Ascending aorta (tissue), 2 donors: ENCODE measurements at places on chromosomes 2 and 18.
A peak's percentile ranks its signal among the peaks of the same experiment; 100 is the strongest.

DNA sequence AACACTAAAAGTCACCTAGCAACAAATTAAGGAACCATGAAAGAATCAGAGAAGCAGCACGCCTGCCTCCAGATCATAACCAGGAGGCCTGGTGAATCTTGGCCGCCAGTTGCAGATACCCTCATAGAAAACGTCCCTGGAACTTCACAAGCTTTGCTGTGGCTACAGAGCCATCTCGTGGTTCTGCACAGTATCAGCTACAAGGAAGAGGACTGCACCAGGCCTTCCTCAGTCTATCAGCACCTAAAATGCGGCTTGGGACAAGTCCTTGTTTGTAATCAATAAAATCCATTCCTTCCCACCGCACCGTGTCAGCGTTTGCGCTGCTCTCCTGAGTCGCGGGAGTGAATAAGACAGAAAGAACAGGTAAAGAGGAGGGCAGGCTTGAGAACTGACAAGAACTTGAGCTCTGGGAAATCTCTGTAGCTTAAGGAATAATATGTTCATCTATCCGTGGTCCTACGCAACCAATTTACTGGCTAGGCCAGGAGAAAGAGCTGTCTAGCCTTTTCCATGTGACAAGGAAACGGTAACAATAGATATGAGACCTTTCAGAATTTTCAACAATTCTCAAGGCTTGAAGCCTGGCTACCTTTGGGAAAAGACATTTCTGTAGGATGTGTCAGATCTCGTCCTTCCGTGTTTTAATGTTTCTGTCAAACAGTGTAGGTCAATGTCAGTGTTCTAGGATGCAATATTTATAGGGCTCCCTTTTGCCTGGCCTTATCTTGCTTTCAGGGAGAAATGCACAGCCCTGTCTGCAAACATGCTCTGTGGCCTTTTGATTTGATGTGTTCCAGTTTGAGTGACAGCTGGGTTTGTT is 128.5 kb upstream of the RAB12 start:
- H3K27ac ChIP-seq = no peak overlapping the region
- H3K36me3 ChIP-seq = no peaks in the 10 kb centered on the region
- no peak overlapping the region for H3K4me3 ChIP-seq

GRCh38 chr18:59540780-59541179 is 156.4 kb downstream of the CCBE1 start:
- H3K4me1 ChIP-seq = no peaks in the 10 kb centered on the region
- no peaks in the 10 kb centered on the region for H3K36me3 ChIP-seq
- H3K27ac ChIP-seq = no peak overlapping the region
- no peak for DNase-seq
- no peaks in the 10 kb centered on the region for H3K27me3 ChIP-seq

GRCh38 chr18:78733762-78734613 is 245.6 kb upstream of the SALL3 start:
- H3K27me3 ChIP-seq = no peaks in the 10 kb centered on the region
- H3K4me3 ChIP-seq = no peak overlapping the region
- H3K36me3 ChIP-seq = no peaks in the 10 kb centered on the region
- H3K4me1 ChIP-seq = no peaks in the 10 kb centered on the region
- H3K27ac ChIP-seq = no peak overlapping the region

- H3K36me3 ChIP-seq = no peaks in the 10 kb centered on the region
- no peaks in the 10 kb centered on the region for H3K27me3 ChIP-seq
- no peak for DNase-seq
- no peak overlapping the region for H3K4me3 ChIP-seq
- H3K4me1 ChIP-seq = no peaks in the 10 kb centered on the region
Measured at GRCh38 chr2:166628478-166629136, 134.6 kb upstream of the SCN7A start.

DNA sequence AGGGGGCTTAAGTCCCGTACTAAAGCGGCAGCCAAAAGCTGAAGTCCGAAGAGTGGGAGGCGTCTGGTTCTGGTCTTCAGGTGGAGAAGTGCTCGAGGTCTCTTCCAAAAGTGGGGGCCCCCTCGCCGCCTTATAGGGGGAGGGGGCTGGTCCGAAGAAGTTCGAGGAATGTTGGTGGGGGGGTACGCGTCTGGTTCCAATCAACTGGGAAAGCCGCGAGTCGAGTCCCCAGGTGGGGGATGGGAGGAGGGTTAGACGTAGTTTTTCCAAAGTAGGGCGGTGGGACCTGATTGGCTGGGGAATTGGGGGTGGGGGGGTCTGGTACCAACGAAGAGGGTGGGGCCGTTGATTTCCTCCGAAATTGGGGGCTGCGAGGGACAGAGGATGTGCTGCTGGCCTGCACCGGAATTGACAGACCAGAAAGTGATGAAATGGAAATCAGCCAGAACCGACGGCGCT is 594 bp downstream of the ITM2C start:
- no peaks in the 10 kb centered on the region for H3K36me3 ChIP-seq
- peak overlapping the region; percentile 38 for H3K27ac ChIP-seq
- no peak for DNase-seq
- H3K27me3 ChIP-seq = no peaks in the 10 kb centered on the region

- H3K4me1 ChIP-seq = no peaks in the 10 kb centered on the region
- H3K36me3 ChIP-seq = no peaks in the 10 kb centered on the region
- DNase-seq = no peak
- H3K4me3 ChIP-seq = peak overlapping the region; percentile 56
Measured at GRCh38 chr18:72542342-72542741, 1.8 kb downstream of the CBLN2 start.

GRCh38 chr2:79771493-79771892 is 258.6 kb downstream of the CTNNA2 start:
- DNase-seq = no peak
- no peaks in the 10 kb centered on the region for H3K36me3 ChIP-seq
- no peaks in the 10 kb centered on the region for H3K4me1 ChIP-seq
- H3K27me3 ChIP-seq = no peaks in the 10 kb centered on the region
- no peak overlapping the region for H3K27ac ChIP-seq

DNA sequence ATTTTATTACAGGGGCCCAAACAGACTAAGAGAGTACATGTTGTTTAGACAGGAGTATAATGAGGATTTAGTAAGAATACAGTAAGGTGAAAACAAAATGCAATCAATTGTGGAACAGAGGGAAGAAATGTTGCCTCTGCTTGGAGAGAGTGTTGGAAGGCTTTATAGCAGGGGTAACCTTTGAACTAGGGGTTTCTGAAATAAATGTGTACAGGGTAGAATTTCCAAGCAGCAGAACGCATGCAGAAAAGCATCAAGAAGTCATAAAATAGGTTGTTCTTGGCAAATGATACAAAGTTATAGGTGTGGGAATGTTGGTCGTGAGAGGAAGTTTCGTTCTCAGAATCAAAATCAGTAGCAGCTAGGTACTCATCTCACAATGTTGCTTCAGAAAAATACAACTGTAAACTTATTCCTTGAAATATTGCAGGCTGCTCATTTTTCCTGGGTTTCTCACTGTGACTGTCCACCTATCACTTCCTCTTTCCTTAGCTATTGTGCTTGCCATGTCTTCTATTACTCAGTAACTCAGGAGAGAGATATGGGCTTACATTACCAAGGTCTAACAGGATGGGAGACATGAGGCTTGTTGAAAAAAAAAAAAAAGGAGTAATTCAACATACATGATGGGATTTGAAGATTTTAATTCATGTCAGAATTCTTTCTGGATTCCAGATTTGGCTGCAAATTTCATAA is 17.1 kb upstream of the HNMT start:
- DNase-seq = no peak
- no peaks in the 10 kb centered on the region for H3K27me3 ChIP-seq

- no peak overlapping the region for H3K4me3 ChIP-seq
- no peak for DNase-seq
- no peak overlapping the region for H3K27ac ChIP-seq
- no peaks in the 10 kb centered on the region for H3K36me3 ChIP-seq
- H3K27me3 ChIP-seq = no peaks in the 10 kb centered on the region
Measured at GRCh38 chr2:164887434-164888144, 46.0 kb upstream of the COBLL1 start.
